IMR-90 (cell line): ENCODE measurements at places on chromosomes 5 and 9. TPM values are rescaled to one million over a fixed set of nuclear protein-coding genes. Genes with fewer than 3 reads are reported as not detected.

- DNase-seq, result no peak
These were observed 96.5 kb downstream of the JAKMIP2 start for GRCh38 chr5:147685993-147686392.

GRCh38 chr9:133692364-133692985, 45.7 kb downstream of the SARDH start:
- no peak for DNase-seq

GRCh38 chr5:181008136-181008535, 19.5 kb downstream of the BTNL3 start:
- DNase-seq, result no peak

DNA sequence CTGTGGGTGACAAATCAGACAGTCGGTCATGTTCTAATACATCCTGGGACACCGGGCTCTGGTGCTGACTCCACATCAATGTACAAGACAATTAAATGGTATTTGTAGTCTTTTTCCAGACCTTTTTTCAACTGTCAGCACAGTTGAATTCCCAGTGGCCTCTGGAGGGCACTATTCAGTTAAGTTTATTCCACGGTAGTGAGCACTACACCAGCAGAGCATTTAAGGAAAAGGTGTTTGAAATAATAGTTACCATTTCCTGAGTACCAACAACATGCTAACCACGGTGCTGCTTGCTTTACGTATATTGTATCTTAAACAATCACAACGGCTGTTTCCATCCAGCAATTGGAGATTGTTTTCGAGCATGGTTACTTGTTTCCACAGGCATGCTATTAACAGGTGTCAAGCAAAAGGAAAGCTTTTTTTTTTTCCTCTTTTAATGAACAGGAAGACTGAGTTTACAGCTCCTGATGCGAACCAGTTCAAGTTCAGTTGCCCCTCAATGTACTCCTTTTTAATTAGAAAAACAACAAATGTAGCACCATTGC, 186.7 kb downstream of the PDZD2 start:
- peak; percentile 59 for DNase-seq

DNA sequence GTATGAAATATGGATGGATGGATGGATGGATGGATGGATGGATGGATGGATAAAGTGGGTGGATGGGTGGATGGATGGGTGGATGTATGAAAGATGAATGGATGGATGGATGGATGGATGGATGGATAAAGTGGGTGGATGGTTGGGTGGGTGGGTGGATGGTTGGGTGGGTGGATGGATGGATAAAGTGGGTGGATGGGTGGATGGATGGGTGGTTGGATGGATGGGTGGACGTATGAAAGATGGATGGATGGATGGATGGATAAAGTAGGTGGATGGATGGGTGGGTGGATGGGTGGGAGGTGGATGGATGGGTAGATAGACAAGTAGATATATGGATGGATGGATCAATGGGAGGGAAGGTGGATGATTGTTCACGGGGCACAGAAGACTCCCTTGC, 19.0 kb downstream of the UNC5A start:
- no peak for DNase-seq

DNA sequence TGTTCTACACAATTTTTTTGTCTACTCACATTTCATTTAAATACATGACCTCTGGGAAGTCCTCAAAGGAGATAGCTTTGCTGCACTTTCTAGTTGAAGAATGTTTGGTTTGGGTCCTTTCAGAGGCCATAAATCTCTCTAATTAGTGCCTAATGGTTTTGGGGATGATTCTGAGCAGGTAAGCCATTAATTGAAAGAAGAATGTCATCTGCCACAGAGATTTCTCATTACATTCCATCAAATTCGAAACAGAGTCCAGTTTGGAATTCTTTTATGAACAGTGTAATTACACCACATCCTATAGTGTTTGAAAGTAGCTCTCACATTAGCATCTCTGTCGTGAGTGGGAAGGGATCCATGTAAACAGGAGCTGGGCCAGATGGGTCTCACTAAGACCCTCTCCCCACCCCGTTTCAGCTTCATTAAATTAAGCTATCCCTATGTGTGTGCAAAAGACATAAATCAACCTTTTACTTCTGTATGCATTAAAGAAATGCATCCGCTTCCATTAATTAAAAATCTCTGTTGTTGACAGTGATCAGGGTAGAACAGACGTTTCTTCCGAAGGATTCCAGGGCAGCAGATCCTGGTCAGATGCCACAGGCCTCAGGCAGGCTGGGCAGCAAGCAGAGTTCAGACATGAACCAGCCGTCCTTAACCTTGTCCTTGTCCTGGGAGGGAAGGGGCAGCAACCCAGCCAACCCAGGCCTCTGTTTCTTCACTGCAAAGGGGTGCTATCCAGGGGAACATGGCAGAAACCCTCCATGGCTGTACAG, 99.8 kb upstream of the MAP1B start:
- no peak for DNase-seq

GRCh38 chr9:88266416-88266815, 121.8 kb upstream of the SPIN1 start:
- peak; percentile 49 for DNase-seq

DNA sequence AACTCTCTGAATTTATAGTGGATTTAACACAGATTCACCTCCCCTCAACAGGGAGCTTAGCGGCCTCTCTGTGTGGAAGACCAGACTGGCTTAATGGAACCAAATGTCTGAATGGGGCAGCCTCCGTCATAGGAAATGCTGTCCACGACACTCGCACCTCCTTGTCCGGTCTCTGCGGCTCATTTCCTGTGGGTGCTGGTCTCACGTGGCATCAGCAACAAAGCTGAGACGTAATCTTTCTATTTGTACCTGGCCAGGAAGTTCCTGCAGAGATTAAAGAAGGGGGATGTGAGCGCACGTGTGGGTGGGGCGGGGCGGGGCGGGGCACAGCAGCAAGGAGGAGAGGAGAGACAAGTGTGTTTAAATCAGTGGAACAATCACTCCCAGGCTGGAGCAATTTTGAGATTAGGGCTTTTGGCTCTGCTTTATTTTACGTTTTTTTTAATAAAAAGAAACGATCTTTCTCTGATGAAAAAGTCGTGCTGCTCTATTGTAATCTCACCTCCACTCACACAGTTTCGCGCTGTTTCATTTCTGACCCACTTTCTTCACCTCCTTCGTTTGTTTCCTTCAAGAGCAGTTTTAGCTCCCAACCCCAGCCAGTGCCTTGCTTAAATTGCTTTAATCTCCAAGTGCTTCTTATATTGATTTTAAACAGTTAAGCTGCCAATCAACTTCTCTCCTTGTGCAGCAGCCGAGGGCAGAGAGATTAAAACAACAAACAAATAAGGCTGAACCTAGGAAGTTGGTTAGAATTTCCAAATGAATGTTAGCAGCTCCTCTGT, 132.2 kb upstream of the ASTN2 start:
- DNase-seq, result no peak

DNA sequence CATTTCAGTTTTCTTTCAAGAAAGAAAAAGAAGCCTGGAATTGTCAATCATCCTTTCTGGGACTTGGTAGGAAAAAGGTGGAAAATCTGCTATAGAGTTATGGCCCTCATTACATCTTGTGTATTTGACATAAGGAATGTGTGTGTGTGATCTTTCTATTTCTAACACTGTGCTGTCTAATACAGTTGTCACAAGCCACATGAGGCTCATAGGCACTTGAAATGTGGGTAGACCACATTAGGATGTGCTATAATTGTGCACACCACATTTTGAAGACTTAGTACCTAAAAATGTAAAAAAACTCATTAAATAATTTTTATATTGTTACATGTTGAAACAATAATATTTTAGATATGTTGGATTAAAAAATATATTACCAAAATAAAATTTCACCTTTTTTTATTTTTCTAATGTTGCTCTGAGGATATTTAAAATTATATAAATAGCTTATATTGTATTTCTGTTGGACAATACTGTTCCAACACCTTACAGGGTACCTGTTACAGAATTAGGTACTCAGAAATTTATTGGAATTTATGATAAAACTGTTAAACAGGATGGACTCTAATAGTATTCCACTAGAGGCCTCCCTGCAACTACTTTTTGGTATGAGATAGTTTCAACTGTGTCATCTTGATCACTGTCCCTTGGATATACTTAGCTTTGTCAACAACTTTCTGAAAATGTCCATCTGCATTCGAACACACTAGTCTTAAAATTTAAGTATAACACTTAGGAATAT, 18.4 kb downstream of the MSANTD3 start:
- DNase-seq, result no peak

DNA sequence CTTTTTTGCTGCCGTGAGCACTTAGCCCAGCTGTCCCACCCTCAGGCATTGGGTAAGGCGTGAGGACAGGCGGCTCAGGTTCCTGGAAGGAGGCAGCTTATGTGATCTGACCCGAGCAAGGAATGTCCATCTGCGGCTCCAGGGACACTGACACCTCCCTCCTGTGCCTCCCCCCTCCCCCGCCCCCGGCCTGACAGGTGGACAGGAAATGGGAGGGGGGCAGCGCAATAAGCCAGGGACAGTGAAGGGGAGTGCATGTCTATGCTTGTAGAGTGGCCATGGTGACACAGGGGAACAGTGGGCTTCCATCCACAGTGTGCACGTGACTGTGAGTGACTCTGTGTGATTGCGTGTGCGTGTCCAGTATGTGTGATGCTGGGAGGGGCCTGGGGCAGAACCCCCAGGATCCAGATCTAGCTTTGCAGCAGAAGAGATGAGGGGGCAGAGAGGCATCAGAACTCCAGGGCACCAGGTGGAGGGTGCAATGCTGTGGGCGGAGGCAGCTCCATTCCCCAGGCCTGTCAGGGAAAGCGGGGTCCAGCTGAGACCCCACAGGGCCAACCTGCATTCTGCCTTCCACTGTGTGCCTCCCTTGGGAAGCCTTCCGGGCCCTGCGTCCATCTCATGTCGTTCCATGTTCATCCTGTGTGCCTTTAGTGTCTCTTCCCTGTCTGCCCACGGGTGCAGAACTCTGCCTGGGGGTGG, 30.5 kb downstream of the CNTFR start:
- no peak for DNase-seq

DNA sequence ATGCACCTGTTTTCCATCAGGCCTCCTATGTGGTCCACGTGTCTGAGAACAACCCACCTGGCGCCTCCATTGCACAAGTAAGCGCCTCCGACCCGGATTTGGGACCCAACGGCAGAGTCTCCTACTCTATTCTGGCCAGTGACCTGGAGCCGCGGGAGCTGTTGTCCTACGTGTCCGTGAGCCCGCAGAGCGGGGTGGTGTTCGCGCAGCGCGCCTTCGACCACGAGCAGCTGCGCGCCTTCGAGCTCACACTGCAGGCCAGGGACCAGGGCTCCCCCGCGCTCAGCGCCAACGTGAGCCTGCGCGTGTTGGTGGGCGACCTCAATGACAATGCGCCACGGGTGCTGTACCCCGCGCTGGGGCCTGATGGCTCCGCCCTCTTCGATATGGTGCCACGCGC, 1.7 kb downstream of the PCDHGB1 start:
- no peak for DNase-seq

GRCh38 chr5:159901772-159902171, 14.5 kb upstream of the ADRA1B start:
- no peak for DNase-seq

GRCh38 chr5:10543585-10544040, 20.3 kb upstream of the ANKRD33B start:
- DNase-seq, result no peak

DNA sequence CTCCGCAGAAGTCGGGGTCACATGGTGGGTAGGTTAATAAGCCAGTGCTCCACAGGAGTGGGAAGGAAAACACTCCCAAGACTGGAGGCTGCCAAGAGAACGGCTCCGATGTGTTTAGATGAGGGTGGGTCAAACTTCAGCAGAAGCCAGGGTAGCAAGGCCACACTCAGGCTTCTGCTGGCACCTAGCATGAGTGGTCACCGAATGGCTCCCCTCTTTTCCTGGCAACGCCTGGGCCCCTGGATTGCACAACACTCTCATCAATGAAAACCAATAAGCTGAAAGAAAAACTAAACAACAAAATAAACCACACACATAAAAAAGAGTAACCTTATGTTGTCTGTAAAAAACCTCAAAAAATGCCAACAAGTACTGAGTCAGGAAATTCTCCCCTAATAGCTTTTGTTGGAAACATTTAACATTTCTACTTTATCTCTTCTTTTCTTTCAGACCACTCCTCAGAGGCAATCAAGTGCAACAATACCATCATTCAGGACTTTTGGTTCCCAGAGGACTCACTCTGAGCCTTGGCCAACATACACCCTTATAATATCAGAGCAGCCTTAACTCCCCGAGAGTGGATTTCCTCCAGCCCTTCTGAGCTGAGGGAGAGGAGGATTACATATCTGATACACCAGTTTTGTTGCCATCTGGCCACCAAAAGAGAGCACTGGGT, 279.9 kb downstream of the ENC1 start:
- DNase-seq, result no peak

DNA sequence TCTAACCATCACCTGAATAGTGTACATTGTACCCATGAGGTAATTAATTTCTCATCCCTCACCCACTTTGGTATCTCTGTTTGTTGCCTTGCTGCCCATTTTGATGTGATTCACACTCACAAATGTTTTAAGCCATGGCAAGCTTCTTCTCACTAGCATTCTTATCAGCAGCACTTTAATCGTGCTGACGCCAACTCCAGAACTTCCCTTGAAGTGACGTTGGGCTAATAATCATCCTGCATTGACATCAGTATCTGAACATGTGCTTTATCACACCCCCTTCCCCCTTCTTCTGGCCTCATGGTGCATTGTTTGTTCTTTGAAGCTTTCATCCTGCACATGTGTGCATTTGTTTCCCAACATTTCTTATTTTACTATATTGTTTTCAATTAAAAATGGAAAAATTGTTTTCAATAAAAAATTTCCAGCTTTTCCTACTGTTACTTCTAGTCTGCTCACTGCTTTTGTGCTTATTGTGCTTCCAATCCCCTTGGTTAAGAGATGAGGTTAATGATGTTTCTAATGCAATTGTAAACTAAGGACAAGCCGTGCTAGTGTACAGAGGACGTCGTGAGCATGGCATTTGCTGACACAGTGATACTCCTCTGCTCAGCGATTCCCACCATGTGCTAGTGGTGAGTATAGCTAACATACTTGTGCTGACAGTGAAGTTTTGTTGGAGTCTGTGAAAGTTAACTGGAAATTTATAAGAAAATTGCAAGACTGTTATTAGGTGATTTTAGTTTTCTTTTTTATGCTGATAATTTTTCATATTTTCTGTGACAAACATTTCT, 238.5 kb downstream of the KDM4C start:
- DNase-seq, result no peak

Gene FAXDC2
- total RNA-seq, result 4.2 and 4.3 TPM in 2 replicates

Gene GRM6
- total RNA-seq, result not detected in 2 replicates

Gene FGF10
- not detected in 2 replicates for total RNA-seq

Gene NIM1K
- total RNA-seq, result 0.54 and 0.56 TPM in 2 replicates

Gene FNBP1
- 15.4 and 21.4 TPM in 2 replicates for total RNA-seq

Gene RASEF
- under 0.01 TPM in 2 replicates for total RNA-seq

Gene GABBR2
- total RNA-seq, result 19.4 and 20.3 TPM in 2 replicates

Gene SOX30
- total RNA-seq, result not detected in 2 replicates

Gene GRXCR2
- total RNA-seq, result not detected in 2 replicates

Gene ADAMTS13
- total RNA-seq, result under 0.01 and 0.18 TPM in 2 replicates
